ENCODE measurements at places on chromosomes 13 and 19.

DNA sequence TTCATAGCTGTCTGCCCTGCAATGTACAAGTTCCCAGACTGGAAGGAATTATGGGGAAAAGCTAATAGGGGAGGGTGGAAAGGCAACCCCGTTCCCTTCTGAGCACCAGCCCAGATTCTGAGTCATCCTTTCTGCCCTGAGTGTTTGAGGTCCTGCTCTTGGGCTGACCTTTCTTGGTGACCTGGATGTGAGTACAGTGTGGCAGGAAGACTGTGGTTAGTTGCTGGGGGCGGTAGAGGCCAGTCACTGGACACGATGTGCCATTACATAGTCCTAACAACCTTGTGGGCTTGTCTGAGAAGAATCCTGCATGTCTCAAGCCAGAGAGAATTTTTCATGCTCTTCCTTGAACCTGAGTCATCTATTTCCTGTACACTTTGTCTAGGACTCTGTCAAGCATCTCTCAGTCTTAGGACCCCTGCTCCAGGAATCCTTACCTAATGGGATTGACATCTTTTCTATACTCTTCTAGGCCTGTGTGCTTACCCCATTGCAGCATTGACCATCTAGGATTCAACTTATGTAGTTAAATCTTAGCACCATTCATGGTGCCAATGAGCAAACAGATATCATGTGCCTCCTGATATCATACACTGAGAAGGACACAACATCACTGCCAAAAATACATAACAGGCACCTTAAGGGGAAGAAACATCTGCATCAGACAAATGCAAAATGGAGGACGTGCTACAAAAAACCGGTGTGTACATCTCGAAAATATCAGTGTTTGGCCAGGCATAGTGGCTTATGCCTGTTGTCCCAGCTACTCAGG, 8.1 kb upstream of the ANGPTL4 start:
- peak; percentile 90 for DNase-seq

DNA sequence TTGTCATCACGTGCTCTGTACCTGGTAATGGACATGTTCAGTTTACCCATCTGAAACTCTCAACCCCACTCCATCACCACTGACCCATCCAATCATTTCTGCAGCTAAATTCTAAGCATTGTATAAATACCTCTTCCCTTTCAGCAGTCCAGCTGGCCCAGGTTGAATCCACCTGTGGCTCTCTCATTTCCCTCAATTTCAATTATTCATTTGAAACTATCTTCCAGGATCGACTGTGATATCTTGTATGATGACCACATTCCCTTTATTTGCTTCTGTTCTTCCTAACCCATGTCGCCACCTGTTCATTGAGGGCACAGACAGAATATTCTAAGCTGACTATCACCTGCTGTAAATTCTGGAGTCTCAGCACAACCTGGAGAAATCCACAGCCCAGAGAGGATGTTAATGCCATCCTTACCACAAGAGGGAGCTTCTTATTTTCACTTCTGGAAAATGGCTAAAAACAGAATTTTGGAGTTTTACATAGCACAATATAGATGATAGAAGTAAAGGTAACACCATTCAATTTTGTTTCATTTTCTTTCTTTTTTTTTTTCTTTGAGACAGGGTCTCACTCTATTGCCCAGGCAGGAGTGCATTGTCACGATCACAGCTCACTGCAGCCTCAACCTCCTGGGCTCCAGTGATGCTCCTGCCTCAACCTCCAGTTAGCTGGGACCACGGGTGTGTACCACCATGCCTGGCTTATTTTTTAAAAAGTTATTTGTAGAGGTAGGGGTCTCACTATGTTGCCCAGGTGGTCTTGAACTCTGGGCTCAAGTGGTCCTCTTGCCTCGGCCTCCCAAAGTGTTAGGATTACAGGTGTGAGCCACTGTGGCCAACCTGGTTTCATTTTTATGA, 38.6 kb downstream of the ZNF823 start:
- no peak for DNase-seq

DNA sequence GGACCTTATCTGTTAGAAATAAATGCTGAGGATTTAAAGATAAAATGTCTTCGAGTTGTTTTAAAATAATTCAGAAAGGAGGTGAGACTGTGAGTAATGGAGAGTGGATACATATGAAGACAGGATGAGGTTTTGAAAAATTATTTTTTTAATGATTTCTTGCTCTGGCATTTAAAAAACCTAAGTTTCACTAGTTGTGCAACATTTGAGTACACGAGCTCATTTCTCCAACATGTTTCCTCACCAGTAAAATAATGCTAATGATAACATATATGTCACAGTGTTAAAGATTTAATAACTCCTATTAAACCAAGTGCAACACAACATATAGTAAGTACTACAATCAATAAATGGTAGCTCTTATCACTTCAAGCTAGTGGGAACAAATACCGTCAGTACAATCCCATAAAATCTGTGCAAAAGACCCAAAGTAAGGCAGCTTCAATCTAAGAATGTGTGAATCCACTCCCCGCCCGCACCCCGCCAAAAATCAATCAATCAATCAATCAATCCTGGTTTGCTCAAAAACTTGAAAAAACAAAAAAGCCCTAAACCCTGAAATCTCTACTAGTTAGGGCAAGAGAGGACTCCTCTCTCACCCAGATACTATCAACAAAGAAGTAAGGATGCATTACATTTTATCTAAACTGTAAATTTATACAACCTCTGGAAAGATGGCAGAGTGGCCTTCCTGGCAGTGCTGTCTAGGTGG, 1.3 kb downstream of the ALG5 start:
- DNase-seq, result no peak

DNA sequence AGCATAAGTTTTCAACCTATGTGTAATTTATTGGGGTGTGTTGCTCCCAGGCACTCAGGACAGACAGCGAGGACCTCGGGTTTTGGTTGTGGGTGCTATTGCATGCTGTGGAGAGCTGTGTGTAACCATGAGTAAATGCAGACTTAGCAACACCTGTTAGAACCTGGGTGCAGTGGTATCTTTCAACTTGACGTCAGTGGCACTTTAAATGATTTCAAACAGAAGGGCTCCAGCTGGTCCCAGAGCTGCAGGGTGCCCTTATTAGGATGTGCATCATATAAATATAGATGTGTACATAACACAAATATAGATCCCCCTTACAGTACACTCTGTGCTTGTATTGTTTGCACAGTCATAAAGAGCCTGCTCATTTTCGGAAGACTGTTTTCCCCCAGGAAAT, 228.3 kb upstream of the IRS2 start:
- DNase-seq, result no peak

DNA sequence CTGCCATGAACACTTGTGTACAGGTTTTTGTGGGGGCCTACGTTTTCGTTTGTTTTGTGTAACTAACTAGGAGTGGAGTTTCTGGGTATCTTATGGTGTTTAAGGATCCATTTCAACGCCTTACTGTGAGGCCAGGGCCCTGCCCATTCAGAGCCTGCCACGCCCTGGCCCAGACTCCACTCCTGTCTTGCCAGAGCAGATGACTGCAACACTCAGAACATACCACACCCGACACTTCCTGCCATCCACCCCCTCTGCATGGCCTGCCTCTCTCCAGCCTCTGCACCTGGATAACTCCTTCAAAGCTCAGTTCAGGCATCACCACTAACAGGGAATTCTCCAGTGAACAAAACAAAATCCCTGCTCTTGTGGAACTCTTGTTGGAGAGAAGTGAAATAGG, 43.2 kb downstream of the RGCC start:
- no peak for DNase-seq

- peak; percentile 79 for DNase-seq
Observed at GRCh38 chr13:113902986-113903775, 39.3 kb upstream of the GAS6 start.

DNA sequence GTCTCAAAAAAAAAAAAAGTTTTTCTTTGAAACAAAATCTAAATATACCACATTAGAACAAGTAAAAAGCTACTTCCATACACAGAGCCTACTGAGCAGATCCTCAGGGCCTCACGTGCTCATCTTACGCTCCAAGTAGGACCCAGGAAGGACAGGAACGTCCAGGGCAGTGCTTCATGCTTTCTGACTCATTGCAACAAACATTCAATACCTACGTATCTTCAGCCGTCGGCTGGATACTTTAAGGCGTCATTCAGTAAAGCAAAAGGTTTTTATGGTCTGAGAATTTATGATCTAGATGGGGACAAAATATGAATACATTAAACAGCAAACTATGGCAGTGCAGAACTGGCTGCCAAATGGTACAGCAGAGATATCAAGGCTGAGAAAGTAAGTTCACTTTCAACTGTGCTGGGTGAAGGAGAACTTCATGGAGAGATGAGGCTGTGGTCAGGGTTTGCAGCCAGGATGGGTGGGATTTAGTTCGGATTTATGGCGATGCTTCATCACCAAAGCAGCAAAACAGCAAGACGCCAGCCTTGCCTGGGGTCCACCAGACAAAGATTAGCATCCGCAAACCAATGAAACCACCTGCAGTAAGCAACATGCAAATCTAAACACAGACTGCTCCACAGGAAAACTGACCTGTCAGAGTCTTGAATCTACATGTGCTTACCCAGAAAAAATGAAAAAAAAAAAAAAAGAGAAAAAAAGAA, 20.5 kb downstream of the CARS2 start:
- DNase-seq, result no peak

- no peak for DNase-seq
Observed at GRCh38 chr19:19470579-19470978, 44.8 kb downstream of the TSSK6 start.

DNA sequence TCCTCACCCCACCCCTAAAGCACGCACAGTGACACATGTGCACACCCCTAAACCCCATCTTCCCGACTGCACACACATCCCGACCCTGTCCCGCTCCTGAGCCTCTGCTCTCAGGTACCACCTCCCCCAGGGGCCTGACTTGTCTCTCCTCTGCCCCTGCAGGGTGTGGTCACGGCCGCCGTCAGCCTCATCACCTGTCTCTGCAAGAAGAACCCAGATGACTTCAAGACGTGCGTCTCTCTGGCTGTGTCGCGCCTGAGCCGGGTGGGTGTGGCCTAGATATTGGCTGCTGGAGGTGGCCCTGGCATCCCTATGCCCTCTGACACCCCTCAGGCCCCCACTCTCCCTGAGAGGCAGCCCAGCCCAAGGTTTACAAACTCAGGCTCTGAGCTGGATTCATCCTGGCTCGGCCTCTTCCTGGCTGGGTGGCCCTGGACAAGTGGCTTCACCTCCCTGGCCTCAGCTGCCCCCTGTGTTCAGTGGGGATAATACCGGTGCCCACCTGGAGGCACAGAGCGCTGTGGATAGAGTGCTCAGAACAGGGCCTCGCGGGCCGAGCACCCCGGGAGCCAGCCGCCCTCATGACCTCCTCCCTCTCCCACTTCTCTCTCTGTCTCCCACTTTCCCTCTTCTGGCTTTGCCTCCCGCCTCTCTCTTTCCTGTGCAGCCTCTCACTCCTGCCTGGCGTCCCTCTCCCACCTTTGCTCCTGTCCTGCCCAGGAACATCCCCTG, 20.1 kb downstream of the FUZ start:
- DNase-seq, result no peak

DNA sequence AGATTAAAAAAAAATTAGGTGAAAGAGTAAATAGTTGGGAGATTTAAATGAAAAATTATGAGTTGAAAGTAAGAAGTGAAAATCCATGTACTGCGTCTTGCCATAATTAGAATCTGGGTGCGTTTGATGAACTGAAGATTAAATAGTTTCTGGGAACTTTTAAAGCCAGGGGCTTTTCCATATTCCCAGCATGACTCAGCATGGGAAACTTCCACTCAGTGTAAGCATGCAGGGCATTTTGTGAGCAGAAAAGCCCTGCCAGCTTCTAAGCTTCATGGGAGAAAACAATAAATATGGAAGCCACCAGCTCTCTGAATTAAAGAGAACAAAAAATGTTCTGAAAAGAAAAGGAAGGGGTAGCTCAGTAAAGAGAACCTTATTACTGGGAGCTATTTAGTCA, 62.0 kb upstream of the EDNRB start:
- no peak for DNase-seq

DNA sequence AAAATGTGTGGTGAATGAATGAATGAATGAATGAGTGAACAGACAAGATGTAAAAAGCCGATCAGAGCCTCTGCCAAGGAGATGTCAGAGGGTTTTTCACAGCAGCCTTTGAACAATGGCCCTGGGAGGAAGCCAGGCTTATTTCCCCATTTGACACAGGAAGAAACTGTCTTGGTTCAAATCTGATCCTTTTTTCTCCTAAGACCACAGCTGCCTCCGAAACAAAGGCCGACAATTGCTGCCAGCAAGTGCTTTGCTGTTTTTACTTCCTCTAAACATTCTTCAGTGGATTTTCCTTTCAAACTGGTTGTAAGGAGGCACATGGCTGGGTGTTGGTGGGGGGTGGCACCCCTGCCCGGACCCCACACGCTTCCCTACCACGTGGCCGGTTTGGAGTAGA, 44.2 kb upstream of the HOMER3 start:
- no peak for DNase-seq

DNA sequence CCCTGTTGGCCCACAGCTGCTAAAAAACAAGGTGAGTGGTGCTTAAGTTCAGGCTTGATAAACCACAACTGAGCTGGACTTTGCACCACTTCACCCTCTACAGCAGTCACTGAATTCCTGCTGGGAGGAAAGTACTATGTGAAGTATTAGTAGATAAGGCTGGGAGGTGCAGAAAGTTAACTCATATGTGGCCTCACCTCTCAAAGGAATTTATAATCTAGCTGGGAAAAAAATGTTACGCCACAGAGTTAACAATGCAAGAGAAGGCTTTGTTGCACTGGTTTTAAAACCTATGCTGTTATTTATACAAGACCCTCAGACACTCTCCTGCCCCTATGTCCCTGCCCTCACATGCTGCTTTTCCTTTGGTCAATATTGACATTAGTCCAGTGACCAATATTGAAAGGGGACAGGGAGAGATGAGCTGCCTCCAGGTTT, 60.9 kb downstream of the LIG4 start:
- no peak for DNase-seq

DNA sequence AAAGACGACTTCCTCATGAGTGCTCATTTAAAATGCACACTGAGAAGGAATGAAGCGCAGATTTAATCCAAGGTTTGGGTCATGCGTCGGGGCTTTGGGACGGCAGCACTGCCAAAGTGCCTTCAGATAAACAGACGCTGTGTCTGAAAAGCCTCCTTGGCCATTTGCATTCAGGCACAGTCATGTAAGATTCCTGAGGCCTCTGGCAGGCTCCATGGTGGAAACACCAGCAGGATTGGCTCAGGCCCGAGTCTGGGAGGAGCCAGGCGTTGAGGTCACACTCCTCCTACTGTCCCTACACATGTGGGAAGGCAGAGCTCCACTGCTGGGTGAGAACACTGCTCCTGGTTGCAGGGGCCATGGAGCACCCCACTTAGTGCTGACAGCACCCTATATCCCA, 113.3 kb upstream of the KL start:
- DNase-seq, result peak; percentile 79

- DNase-seq, result peak; percentile 79
Observed at GRCh38 chr19:9323557-9323918, 441 bp upstream of the ZNF559 start.

GRCh38 chr19:8722032-8722431, 598 bp downstream of the OR2Z1 start:
- no peak for DNase-seq

- DNase-seq, result no peak
Observed at GRCh38 chr13:89380101-89380500, 1708.9 kb downstream of the SLITRK5 start.

DNA sequence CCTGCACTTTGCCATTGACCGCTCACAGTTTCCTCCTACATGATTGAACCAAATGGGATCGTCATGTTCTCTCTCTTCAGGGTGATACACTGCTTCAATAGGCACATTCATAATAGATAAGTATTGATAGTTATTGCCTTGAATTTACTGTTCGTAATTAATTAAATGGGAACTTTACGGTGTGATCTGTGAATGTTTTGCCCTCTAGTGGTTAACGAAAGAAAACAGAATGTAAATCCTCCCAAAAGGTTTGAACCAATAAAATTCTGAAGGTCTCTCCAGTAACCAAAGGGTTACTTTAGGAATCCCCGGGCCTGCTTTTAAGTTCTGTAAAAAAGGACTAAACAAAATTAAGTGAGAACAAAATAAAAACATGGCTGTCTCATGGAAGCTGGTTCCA, 389.3 kb downstream of the DACH1 start:
- DNase-seq, result no peak

Data from coronary artery (tissue), 2 donors.